ENCODE measurements at places on chromosomes 5 and 9. TPM values are rescaled to one million over a fixed set of nuclear protein-coding genes. Genes with fewer than 3 reads are reported as not detected.

GRCh38 chr9:127707766-127708165 is 978 bp downstream of the CFAP157 start:
- H3K27me3 ChIP-seq = no peaks in the 10 kb centered on the region
- H3K4me3 ChIP-seq = no peak overlapping the region
- H3K36me3 ChIP-seq = no peaks in the 10 kb centered on the region
- H3K4me1 ChIP-seq = peaks cover 13% of the 10 kb centered on the region
- H3K27ac ChIP-seq = no peak overlapping the region

The WDR31 gene
- polyA plus RNA-seq = 0.22 TPM

DNA sequence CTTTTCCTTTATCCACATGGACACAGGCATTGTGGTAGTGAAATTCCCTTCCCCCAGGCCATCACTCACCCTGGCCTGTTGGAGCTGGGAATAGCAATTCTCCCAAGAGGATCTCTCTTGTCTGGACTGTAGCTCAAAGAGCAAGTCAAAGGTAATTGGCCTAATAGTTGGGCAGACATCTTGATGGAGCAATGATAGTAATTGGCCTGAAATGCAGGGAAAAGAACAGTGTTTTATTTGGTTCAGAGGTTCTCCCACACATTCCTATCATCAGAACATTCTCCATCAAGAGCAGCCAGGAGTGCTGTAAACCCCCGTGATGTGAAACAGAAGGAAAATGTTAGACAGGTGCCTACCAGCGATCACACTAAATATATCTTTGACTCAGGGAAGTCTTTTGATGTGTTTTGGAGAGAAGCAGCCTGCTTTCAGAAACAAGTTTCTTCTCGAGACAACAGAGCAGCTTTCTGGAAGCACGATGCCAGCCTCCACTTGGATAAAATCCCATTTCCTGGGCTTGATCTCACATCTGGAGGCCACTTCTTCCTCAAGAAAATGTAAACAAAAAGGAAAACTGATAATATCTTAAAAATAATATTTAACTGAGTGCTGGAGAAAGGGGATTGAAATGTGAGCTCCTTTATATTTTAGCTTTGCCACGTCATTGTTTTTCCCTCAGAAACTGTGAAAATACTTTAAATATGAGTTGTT is 198.1 kb upstream of the WWC1 start:
- DNase-seq = no peak
- no peak overlapping the region for H3K27ac ChIP-seq
- H3K27me3 ChIP-seq = no peaks in the 10 kb centered on the region

GRCh38 chr9:78289474-78289873 is 7.5 kb upstream of the PSAT1 start:
- no peak for DNase-seq
- no peaks in the 10 kb centered on the region for H3K36me3 ChIP-seq
- H3K4me1 ChIP-seq = no peaks in the 10 kb centered on the region
- no peaks in the 10 kb centered on the region for H3K27me3 ChIP-seq
- no peak overlapping the region for H3K27ac ChIP-seq

All from CD8-positive, alpha-beta memory T cell (primary cell).